LHCN-M2 (cell line): ENCODE measurements at places on chromosomes 1 and 21. TPM values are rescaled to one million over a fixed set of nuclear protein-coding genes. Genes with fewer than 3 reads are reported as not detected.

RGS13 gene
- total RNA-seq = not detected in 2 replicates

CD5L gene
- total RNA-seq = not detected in 2 replicates

LCE2C gene
- total RNA-seq = not detected in 2 replicates

RORC gene
- total RNA-seq = not detected in 2 replicates

HES2 gene
- total RNA-seq = 0.06 TPM in 1 of 2 replicates, not detected in the other

MAP1LC3C gene
- total RNA-seq = 1.0 and 2.6 TPM in 2 replicates

STYXL2 gene
- 2.6 and 4.8 TPM in 2 replicates for total RNA-seq

B3GALT5 gene
- total RNA-seq = 1.3 and 1.6 TPM in 2 replicates

ARPC5 gene
- total RNA-seq = 226 and 239 TPM in 2 replicates

TNN gene
- not detected in 2 replicates for total RNA-seq

NSL1 gene
- 36.2 and 55.0 TPM in 2 replicates for total RNA-seq

TLR5 gene
- total RNA-seq = 0.11 and 0.13 TPM in 2 replicates

LDLRAD1 gene
- total RNA-seq = not detected in 2 replicates

RNF19B gene
- 12.9 and 13.7 TPM in 2 replicates for total RNA-seq
